Endothelial cell of umbilical vein (primary cell): ENCODE measurements at places on chromosomes 16 and 17.

DNA sequence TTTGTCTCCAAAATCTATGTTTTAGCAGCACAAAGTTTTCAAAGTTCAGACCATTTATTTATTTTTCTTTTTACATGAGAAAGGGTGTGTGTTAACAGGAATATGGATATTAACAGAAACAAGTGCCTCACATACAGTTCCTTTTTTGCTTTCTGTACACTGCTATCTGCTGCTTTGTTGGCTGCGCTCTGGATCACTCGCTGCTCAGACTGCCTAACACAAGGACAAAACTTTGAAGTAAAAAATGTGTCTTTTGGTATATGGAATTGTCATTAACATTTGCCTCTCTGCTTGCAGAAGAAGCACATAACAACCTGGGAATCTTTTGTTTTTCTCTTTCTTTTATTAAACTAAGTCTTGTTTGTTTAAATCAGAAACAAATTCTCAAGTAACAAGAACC lies 262.8 kb downstream of the ZFHX3 start:
- no peak for DNase-seq

GRCh38 chr16:58577141-58577540 lies 52.5 kb downstream of the CNOT1 start:
- no peak for DNase-seq

- DNase-seq, result no peak
Measured at GRCh38 chr16:66469291-66469946, 42.3 kb downstream of the BEAN1 start.

GRCh38 chr17:27601069-27601974 lies 29.7 kb upstream of the LGALS9 start:
- peak; percentile 87 for DNase-seq

DNA sequence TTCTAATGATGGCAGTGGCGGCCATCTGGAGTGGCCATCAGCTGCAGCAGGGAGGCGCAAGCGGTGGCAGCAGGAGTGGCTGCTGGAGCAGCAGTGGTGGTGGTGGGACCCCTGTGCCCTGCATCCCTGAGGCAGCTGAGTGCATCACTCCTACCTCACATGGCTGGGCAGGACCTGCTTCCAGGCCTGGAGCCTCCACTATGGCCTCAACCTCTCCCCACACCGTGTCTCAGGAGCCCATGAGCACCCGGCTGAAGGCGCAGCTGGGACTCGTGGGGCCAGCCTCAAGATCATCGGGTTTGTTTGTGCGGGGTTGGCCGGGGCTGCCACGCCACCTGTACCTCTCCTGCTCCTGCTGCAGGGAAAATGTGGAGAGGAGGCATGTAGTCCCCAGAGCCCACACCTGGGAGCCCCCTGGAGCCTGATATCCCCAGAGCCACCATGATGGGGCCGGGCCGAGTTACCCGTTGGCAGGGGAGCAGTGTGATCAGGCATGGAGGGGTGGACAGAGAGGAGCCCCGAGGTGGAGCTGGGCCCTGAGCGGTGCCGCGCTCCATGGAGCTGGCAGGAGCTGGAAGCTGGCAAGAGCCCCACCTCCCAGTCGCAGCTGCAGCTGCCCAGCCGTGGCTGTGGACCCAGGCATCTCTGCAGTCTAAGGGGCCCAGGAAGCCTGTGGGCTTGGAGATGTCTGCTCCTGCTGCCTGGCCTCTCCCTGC lies 16.7 kb downstream of the RHOT1 start:
- DNase-seq, result no peak

GRCh38 chr17:19650826-19651225 lies 2.3 kb downstream of the ALDH3A2 start:
- no peak for DNase-seq

- DNase-seq, result no peak
Measured at GRCh38 chr16:49980166-49980565, 44.9 kb upstream of the CNEP1R1 start.

GRCh38 chr17:50146230-50146926 lies 4.1 kb downstream of the PPP1R9B start:
- no peak for DNase-seq

- no peak for DNase-seq
Measured at GRCh38 chr17:47844814-47845715, 4.0 kb upstream of the SCRN2 start.

DNA sequence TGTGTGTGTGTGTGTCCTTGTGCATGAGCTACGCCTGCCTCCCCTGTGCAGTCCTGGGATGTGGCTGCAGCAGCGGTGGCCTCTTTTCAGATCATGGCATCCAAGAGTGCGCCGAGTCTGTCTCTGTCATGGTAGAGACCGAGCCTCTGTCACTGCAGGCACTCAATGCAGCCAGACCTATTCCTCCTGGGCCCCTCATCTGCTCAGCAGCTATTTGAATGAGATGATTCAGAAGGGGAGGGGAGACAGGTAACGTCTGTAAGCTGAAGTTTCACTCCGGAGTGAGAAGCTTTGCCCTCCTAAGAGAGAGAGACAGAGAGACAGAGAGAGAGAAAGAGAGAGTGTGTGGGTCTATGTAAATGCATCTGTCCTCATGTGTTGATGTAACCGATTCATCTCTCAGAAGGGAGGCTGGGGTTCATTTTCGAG lies 22.5 kb downstream of the STAT5A start:
- no peak for DNase-seq

DNA sequence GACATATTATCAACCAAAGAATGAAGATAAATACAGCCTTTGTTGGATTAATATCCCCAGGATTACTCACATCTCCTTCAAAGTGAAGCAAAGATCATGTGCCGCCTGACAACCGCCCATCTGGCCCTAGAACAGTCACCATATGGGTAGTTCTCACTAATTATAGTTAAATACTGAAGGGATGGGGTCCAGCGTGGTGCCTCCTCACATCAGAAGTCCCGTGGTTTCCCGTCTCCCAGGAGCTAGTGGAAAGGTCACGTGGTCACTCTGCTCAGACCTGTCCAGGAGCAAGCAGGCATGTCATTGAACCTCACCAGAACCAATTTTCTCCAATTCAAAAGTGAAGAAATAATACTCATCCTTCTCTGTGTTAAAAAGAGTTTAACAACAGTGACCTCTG lies 434.5 kb downstream of the SHISA9 start:
- no peak for DNase-seq

DNA sequence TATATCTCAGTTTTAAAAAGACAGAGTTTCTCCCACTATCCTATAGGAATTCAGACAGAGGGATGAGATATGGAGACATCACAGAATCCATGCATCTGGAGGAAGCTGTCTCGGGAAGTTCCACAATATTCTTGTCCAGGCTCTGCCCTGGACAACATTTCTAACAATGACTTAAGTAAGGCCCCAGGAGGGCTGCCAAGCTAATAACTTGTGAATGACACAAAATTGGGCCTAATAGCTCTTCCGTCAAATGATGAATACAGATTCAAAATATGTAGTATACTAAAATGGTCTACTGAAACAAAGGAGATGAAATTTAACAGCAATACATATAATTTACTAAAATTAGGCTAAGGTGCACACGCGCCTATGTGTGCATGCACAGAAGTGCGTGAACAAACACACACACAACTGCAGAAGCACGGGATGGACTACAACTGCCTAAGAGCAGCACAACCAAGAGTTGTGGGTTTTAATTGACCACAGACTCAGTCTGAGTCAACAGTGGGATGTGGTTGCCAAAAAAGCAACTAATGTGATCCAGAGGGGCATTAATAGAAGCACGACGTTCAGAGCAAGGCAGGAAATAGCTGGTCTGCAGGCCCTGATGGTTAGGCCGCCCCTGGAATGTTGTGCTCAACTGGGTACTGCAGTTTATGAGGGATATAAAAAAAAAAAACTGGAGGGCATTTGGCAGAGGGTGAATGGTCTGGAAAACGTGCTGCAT lies 26.3 kb upstream of the HS3ST2 start:
- DNase-seq, result no peak

- DNase-seq, result peak; percentile 25
Measured at GRCh38 chr16:48558371-48558841, 51.6 kb downstream of the N4BP1 start.

DNA sequence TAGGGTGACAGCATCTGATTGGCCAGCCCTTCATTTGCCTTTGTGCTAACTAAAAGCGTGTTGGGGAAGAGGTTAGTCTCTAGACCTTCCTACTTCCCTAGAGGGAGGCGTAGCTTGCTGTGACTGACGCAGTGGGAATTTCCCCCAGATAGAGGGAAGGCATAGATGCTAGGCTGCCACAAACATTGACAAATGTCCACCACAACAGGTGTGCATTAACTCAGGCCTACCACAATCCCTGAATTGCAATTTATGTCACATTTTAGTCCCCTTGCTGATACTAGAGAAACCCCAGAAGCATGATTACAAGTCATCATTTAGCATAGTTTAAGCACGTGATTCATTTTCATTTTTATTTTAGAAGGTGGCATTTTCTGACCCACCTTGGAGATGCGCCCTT lies 76.3 kb upstream of the WSB1 start:
- no peak for DNase-seq

GRCh38 chr17:78421534-78422266 lies 43.3 kb downstream of the PGS1 start:
- peak; percentile 77 for DNase-seq

- no peak for DNase-seq
Measured at GRCh38 chr16:66220702-66221101, 145.8 kb upstream of the CDH5 start.

GRCh38 chr16:68263559-68264127 lies 683 bp upstream of the SLC7A6 start:
- no peak for DNase-seq

GRCh38 chr16:88957887-88958577 lies 19.0 kb downstream of the CBFA2T3 start:
- DNase-seq, result no peak

GRCh38 chr16:23131036-23131435 lies 18.2 kb downstream of the USP31 start:
- DNase-seq, result no peak

- DNase-seq, result no peak
Measured at GRCh38 chr17:48647103-48647962, 21.2 kb upstream of the HOXB9 start.

- peak; percentile 42 for DNase-seq
Measured at GRCh38 chr16:3654249-3654991, at the start of gene DNASE1. TSS of gene DNASE1 (plus strand) at chr16:3654691. CDS start at chr16:3655374, 683 bp downstream.

GRCh38 chr17:73851921-73852320 lies 207.7 kb upstream of the SDK2 start:
- no peak for DNase-seq

GRCh38 chr16:83315271-83315670 lies 492.5 kb upstream of the HSBP1 start:
- no peak for DNase-seq

DNA sequence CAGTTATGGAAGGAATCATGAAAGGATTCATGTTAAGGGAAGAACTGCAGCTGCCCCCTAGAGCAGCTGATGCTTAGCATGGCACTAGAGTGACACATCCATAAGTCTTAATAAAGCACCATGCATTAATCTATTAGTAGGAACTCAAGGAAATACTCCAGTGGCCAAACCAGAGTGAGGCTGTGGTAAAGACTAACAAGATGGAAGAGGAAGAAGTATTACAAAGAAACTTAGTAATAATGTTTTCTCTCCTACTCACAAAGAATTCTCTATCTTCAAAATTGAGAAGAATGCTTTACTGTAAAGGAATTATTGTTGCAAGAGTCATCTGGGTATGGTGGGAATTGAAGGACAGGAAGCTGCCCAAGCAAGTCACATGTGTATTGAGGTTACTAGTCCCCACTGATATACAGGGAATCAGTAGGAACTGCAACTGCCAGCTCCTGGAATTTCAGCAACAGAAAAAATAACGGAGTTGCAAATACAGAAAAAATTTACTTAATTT lies 29.9 kb upstream of the TOM1L1 start:
- no peak for DNase-seq

DNA sequence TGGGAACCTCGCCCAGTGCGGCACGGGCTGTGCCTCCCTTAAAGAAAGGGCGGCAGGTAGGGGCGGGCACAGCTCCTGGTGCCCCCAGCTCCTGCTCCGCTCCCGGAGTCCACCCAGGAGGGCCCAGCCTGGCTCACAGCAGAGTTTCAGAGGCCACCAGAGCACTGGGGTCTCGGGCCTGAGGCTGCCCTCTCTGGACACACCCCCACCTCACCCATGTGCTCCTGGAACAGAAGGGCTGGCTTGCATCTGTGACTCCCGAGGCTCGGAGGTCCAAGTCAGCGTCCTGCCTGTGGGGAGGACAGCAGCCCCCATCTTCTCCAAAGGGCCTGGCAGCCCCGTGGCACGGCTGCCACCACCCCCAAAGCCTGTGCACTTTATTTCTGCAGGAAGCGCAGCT lies 62.7 kb downstream of the RBFOX3 start:
- DNase-seq, result no peak

DNA sequence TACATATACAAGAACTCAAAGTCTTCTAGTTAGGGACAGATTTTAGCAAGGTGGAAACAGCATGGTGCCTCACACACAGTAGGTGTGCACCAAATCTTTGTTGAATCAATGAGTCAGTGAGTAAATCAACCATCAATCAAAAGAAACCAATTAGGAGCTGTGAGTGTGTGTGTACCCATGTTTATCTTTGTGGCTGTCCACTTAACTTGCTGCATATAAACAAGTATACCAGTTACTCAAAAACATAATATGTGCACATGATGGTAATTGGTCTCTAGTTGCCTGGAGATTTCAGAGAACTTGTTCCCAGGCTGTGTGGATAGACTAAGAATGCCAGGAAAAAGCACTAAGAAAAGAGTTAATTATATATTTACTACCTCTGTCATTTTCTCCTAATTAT lies 272.2 kb upstream of the CCL2 start:
- DNase-seq, result no peak

- no peak for DNase-seq
Measured at GRCh38 chr16:22763437-22764080, 50.4 kb upstream of the HS3ST2 start.

DNA sequence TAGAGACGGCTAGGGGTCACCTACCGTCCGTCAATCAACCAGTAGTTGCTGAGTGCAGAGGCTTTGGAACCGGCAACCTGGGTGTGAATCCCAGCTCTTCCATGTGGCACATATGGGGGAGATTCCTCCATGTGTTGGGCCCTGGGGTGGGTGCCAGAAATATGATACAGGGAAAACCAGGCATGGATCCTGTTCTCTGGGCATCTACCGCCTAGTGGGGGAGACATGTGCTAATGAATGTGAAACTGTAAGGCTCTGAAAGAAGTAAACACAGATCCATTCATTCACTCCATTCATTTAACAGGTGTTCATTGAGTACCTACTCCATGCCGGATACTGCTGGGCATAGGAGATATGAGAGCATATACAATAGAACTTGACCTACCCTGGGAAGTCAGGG lies 39.5 kb upstream of the SDK2 start:
- no peak for DNase-seq

DNA sequence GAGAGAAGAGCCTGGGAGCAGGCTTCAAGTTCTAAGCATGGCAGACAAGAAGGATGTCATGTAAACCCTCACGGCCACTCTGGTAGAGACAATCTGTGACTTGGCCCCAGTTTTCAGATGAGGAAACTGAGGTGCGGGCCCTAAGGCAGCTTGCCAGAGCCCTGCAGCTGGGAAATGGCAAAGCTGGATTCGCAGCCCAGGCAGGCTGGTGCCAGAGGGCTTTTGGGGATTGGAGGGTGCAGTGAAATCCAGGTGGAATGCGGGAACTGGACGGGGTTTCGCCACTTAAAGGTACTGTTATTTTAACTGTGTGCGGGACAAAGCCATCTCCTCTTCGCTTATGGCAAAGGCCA lies 477 bp upstream of the OSGIN1 start:
- DNase-seq, result no peak
